ENCODE measurements at places on chromosomes 2 and 18.

GRCh38 chr2:181780657-181781056 is 100.3 kb upstream of the NEUROD1 start:
- DNase-seq = no peak

DNA sequence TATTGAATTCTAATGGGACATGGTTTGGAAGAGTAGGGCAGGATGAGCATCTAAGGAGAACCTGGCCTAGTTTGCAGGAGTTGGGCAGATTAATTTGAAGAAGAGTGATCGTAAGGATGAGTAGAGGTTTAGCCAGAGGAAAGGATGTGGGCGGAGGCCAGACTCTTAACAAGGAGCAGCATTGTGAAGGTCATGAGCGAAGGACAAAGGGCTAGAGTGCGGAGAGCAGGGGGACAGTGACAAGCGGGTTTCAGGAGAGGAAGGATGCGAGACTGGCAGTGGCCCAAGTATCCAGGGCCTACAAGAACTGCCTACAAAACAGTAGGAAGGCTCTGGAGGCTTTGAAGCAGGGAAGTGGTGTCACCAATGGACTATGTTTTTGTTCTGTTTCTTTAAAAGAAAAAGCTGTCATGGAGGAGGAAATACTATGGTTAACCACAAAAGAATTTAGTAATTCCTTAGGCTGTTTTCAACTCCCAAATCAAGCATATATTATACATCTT is 20.1 kb downstream of the SLC66A3 start:
- peak; percentile 76 for DNase-seq

DNA sequence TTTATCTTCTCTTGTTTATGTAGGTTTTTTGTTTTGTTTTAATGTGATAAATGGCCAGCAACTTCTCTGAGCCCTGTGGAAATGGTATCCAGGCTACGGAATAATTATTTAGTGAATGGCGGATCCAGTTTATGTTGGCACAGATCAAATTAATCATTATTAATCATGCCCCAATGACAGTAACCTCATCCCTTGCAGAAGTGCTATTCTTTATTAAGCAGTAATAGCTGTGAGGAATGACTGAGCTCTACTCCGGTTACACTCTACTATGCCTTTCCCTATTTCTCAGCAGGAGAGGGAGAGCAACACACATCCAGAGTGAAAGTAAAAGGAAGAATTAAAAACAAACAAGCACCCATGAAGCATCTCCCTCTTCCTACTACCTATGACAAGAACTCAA is 84.8 kb downstream of the SETBP1 start:
- DNase-seq = no peak

GRCh38 chr2:236944561-236944960 is 141.1 kb upstream of the COPS8 start:
- no peak for DNase-seq

DNA sequence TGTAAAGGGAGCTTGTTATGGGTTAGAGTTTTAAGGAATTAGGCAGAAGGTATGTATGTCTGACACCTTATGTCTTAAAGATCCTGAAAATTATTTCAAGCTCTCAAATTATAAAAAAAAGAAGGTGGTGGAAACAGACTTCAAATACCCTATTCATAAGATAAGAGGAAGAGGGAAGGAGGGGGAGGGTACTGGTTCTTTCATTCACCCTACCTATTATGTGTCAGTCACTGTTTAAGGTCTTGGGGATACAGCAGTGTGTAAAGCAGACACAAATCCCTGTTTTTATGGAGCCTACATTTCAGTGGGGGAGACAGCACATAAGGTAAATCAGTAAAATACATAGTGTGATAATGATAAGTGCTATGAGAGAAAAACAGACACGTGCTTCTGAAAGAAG is 184.4 kb downstream of the FHOD3 start:
- DNase-seq = no peak

- DNase-seq = no peak
Measured at GRCh38 chr2:40666398-40666797, 214.5 kb upstream of the SLC8A1 start.

DNA sequence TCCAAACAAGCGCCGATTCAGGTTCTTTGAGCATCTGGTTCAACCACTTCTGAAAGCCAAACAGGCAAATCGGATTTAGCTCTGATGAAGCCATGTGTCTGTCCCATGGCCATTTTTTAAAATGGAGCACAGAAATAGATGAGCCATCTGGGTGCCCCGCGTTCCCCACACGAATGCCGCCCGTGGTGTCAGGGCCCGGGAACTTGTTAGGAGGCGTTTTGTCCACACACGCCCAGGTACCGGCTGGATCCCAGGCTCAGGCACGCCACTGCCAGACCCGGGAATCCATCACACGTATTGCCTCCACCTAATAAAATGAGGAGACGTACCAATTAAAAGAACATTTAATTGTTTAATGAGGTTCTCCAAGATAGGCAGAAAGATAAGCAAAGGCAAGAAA is 374.4 kb upstream of the SALL3 start:
- DNase-seq = no peak

DNA sequence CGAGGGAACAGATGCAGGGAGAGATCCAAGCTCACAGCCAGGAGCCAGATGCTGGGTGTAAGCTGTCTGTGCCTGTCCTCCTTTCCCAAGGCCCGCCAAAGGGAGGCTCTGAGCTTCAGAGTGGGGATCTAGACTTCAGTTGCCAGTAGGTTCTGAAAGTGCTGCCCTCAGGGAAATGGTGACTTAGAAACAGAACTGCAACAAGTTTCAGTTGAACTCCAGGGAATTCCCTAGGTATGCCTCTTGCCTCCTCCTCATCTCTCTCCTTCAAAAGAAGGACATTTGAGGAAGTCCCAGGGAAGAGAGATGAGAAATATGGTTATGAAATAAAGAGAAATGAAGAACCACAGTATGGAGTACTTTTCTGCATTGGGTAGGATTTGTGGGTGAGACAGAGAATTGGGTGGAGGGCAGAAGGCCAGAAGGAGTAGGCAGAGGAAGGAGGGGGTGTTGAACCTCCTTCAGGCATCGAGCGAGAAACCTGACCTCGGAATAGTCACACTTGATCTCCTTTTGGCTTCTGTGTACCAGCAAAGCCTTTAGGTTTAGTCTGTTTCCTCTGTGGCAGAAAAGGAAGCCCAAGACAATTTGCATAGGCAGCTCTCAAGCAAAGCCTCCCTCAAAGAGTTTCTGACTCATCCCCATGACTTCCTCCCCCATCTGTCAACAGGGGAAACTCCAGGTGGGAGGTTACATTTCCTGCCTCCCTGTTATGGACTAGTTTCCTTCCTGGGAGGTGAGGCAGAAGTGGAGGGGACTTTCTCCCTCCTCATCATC is 45.7 kb downstream of the QPCT start:
- peak; percentile 80 for DNase-seq

- no peak for DNase-seq
Measured at GRCh38 chr2:156349161-156349560, 16.6 kb upstream of the NR4A2 start.

DNA sequence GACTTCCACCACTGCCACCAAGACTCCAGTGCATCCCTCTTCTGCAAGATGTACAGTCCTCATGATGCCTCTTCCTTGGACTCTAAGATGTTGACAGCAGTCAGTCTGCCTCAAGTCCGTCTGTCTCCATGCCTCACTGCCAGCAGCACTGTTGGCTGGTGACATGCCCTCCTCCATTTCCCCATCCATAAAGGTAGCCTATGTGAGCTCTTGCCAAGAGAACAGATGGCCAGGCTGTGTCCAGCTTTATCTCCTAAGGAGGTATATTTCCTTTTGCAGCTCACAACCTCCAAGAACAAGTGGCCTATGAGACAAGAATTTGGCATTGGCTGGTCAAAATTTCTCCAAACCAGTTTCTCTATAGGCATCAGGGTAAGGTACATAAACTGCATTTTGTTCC is 149.3 kb upstream of the HNRNPA3 start:
- no peak for DNase-seq

DNA sequence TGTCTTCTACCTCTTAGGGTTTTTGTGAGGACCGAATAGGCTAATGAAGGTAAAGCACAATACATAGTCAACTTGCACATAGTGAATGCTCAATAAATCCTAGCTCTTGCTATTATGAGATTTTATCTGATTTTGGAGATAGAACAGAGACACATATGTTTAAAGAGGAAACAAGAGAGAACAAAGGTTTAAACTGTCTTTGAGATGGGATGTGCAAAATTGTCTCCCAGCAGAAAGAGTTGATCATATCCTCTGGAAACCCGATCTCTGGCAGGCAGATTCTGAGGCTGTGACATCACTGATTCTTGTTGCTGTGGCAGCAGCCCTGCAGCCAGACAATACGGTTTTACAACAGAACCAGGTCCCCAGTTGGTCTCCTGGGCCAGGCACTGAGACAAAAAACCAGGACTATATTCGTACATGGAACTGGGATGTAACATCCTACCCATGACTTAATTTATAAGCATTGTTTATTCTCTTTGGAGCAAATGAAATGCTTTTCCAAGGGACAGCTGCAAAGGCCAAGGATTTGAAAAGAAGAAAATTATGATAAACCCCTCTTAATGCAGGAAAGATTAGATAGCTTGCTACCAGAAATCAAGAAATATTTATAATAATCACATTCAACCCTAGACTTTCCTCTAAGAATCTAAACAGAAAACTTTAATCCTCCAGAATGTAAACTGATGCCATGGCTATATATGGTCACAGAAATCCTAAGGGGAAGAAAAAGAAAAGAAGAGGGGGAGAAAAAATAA is 80.2 kb downstream of the SLC8A1 start:
- DNase-seq = no peak

- DNase-seq = no peak
Measured at GRCh38 chr2:101197215-101197745, 46.1 kb upstream of the TBC1D8 start.

DNA sequence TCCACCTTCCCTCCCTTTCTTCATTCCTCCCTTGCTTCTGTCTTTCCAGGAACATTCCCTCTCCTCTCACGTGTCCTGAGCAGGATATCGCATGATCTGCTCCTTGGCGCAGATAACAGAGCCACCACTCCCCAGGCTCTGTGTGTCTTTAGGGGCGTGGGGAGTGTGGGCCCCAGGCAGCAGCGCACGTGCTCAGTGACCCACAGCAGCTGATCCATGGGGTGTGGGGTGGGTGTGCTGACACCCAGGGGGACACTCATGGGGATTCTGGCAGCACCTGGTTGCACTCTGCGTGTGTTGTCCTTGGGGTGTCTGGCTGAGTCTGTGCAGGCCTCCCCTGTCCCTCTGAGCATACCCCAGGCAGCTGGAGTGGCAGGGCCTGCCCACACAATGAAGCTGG is 9.9 kb upstream of the FOSL2 start:
- no peak for DNase-seq

DNA sequence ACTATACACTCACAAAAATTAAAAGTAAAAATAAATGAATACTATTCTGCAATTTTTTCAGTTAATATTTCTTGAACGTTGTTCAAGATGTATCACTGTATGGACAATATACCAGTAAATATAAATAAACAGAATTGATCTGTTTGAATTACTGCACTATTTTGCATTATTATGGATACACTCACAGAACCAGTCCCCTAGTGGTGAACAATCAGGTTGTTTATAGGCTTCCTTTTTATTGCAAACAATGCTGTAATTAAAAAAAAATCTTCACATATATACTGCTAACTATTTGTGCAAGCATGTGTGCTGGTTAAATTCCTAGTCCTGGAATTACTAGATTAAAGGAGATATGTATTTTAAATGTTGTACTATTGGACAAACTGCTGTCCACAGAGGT is 306.0 kb downstream of the FBXO15 start:
- no peak for DNase-seq

- no peak for DNase-seq
Measured at GRCh38 chr2:19104503-19104902, 253.9 kb downstream of the OSR1 start.

DNA sequence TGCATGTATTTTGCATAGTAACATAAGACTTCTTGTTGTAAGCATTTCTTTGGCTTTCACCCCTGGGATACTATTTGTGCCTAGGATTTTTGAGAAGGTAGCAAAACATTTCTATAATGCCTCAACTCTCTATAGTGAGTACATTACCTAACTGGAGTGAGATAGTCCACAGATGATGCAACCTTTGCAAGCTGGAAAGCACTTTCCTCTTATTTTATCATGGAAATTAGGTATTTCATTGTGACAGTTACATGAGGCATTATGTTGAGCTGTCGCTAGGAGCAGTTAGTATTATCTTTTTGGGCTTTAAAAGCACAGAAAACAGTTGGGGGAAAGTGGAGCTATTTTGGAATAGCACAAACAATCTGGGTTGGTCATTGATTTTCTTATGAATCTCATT is 786.2 kb downstream of the DCC start:
- DNase-seq = no peak

GRCh38 chr18:45589356-45590035 is 25.8 kb upstream of the SLC14A2 start:
- DNase-seq = no peak

- DNase-seq = no peak
Measured at GRCh38 chr2:70983506-70984227, 5.2 kb downstream of the ANKRD53 start.

DNA sequence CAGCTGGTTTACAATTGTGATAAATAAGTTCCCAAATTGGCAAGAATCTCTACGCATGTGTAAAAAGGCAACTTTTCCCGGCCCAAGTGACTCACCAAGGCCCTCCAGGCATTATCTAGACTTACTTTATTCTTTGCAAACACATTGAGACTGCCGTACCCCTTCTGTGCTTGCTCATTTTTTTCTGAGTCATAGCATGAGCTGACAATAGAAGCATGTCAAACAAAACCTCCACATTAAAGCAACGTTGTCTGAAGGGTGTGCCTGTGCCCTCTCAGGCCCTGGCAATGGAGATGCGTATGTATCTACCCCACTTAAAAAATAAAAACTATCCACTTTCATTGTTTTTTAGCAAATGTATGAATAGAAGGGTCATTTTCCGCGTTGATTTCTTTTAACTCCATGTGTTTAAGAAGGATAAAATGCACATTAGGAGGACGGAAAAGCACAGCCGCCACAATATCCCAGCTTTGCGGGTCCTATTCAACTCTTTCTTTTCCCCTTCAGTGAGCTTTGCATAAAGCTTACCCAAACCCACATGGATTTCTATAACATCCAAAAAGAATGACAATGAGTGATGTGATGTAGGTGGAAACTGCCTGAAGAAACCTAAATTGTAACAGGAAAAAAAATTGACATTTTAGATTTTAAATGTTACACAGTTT is 298.2 kb downstream of the CDCA7 start:
- no peak for DNase-seq

DNA sequence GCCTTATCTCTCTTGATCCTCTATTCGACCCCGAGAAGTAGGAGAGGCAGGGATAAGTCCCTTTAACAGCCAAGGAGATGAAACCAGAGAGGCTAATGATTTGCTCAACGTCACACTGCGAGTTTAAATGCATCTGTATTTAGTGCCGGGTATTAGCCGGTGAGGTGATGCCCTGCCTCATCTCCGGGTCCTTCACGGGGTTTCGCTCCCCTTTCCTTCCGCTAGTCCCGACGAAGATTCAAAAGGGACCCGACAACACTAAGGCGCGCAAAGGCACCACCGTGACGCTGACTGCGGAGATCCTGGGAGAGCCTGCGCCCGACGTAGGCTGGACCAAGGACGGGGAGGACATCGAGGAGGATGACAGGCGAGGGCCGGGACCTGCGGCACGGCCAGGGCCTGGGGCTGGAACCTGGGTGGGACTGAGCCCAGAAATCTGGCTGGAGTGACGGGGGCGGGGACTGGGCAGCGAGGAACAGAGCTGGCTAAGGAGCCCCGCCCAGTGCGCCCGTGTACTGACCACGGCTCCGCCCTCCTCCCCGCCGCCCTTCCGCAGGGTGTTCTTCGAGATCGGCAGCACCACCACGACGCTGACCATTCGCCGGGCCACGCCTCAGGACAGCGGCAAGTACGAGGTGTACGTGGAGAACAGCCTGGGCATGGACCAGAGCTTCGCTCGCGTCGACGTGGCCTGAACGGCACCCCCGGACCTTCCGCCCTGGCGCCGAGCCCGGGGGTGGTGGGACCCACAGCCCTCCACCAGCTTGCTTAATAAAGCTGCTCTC is 1.0 kb upstream of the GMPPA start:
- DNase-seq = no peak

GRCh38 chr2:61253136-61253535 is 91.1 kb downstream of the C2orf74 start:
- no peak for DNase-seq

All from KBM-7 (cell line).